Right atrium auricular region (tissue), 2 donors: ENCODE measurements at places on chromosomes 1 and 21. TPM values are rescaled to one million over a fixed set of nuclear protein-coding genes. Genes with fewer than 3 reads are reported as not detected.

The DCDC2B gene
- not detected for total RNA-seq

DNA sequence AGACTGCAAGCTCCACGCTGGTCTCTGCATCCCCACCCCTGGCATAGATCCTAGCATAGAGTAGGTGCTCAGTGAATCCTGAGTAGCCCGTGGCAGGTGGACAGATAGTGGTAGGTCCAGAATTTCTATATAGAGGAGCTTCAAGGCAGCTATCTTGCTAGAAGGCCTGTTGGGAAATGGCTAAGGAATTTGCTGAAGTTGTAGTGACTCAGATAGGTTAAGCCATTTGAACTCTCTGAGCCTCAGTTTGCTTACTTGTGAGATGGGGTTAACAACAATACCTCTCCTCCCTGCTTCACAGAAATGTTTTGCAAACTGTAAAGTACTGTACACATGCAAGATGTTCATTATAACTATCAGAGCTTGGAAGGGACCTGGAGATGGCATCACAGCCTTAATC, 23.4 kb upstream of the EPHB2 start:
- DNase-seq: no peak

GRCh38 chr1:52041551-52042185, 8.1 kb upstream of the KTI12 start:
- DNase-seq: no peak

DNA sequence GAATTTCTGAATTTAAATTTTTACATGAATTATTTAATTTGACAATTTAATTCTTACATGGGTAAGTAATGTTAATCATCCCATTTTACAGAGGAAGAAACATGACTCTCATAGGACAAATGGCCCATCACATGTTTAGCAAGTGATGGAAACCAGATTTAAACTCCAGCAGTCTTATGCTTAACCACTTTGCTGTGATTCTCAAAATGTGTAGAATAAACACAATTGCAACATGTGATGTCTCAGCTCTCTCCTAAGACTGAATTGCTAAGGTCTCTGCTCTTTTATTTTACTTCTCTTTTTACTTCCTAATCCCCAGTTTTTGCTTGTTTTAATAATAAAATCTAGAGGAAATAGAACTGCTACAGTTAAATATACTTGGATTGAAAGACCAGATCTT, 42.8 kb downstream of the HS2ST1 start:
- no peak for DNase-seq

The CDC20 gene
- 0.63 TPM for total RNA-seq

DNA sequence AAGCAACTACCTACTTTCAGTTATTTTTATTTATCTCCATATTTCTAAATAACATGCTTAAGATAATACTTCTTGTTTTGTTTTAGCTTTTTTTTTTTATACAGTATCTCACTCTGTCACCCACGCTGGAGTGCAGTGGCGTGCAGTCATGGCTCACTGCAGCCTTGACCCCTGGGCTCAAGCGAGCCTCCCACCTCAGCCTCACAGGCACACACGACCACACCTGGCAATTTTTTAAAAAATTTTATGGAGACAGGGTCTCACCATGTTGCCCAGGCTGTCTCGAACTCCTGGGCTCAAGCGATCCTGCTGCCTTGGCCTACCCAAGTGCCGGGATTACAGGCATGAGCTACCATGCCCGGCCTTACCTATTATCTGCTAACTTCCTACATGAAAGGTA, 20.6 kb downstream of the TUT4 start:
- DNase-seq: no peak

DNA sequence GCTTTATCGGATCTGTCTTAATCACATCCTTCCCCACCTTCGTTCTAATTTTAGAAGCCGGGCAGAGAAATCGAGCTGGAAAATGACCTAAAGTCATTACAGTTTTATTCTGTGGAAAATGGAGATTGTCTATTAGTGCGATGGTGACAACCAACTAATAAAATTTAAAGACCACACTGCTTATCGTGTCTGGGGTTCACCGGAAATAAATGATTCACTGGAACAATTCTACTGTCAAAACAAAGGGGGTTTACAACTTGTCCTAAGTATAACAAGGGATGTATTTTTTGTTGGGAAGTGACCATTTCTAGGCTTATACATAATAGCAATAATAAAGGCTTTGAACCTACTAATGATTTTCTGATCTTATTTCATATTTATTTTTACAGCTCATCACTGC, 55.6 kb downstream of the B3GALNT2 start:
- DNase-seq: no peak
